H1 (cell line): ENCODE measurements at places on chromosomes 1 and 21.

GRCh38 chr1:228037401-228038386 is 30.9 kb downstream of the WNT3A start:
- H3K27me3 ChIP-seq: peaks cover 47% of the 10 kb centered on the region
- peaks cover 6% of the 10 kb centered on the region for H3K4me1 ChIP-seq
- DNase-seq: peak; percentile 62
- no peaks in the 10 kb centered on the region for H3K36me3 ChIP-seq
- no peak overlapping the region for H3K27ac ChIP-seq
- peak overlapping the region; percentile 25 for H3K4me3 ChIP-seq

- no peak for DNase-seq
- H3K36me3 ChIP-seq: no peaks in the 10 kb centered on the region
- no peak overlapping the region for H3K4me3 ChIP-seq
- no peaks in the 10 kb centered on the region for H3K27me3 ChIP-seq
Measured at GRCh38 chr1:152457071-152457470, 43.0 kb upstream of the CRNN start.

DNA sequence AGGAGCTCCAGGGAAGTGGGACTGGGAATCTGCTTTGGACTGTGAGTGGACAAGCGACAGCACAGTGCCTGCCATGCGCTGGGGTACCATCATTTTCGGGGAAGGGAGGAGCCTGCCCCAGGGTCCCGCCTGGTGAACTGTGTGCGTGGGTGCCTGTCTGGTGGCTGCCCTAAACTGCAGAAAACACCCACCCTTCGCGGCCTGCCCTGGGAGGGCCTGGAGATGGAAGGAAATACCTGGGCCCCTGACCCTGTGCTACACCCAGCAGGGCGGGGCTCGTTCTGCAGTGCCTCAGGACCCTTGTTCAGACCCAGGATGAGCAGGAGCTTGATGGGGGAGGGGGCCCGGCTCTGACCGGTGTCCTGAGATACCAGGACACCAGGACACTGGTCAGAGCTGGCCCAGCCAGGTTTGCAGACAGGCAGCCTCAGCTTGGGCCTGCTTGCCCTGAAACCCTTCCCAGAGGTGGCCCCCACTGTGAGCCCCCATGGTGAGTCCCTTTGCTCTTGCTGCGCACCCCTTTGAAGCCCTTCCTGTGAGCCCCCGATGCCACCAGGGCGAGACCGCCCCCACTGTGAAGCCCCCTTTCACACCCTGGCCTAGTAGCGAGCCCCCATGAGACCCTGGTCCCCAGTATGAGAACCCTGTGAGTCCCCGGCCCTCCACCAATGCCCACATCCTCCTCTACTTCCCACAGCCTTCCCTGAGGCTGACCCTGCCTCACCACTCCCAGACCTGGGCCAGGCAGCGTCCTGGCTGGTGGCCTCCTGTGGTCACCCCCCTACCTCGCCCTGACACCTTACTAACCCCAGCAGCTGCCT is 2.6 kb downstream of the GJC2 start:
- H3K4me1 ChIP-seq: no peaks in the 10 kb centered on the region
- H3K36me3 ChIP-seq: no peaks in the 10 kb centered on the region
- no peak overlapping the region for H3K4me3 ChIP-seq
- no peaks in the 10 kb centered on the region for H3K27me3 ChIP-seq
- H3K27ac ChIP-seq: no peak overlapping the region; the same call in 1 of the 2 replicates
- no peak for DNase-seq

DNA sequence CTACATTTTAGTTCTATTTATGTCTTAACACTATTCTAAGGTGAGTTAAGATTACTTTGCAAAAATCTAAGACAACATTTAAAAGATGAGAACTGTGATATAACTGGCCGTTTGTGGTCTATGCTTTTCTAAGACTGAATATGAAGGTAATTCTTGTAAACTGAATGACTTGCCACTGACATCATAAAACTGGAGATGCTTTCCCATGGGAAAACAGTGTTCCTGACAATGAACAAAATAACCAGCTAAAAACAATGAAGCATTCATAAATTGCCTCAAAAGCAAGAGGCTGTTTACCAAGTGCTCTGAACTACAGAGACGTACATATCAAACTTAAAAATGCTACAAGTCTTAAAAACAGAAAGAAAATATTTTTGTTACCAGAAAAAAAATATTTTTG is 54.7 kb downstream of the APP start:
- H3K27ac ChIP-seq: no peak overlapping the region
- H3K27me3 ChIP-seq: no peaks in the 10 kb centered on the region
- DNase-seq: no peak
- H3K36me3 ChIP-seq: no peaks in the 10 kb centered on the region
- H3K4me3 ChIP-seq: no peak overlapping the region

DNA sequence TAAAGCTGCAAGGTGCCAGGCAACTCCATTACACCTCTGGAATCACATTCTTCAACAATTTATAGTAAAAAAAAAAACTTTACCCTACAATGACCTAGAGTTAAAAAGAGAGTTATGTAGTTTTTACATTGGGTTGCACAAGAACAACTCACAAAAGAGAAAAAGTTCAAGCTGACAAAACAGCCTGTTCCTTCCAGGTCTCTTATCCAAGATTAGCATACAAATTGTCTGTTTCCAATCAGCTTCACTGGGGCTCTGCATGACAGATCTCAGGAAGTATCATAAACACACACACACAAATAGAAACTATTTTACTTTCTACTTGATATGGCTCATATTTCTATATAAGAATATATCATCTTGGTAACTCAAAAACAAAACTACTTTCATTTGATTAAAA is 154.6 kb downstream of the PCNX2 start:
- H3K4me1 ChIP-seq: no peaks in the 10 kb centered on the region
- no peak for DNase-seq
- no peak overlapping the region for H3K4me3 ChIP-seq
- peaks cover 1% of the 10 kb centered on the region for H3K27me3 ChIP-seq
